Memory B cell (primary cell): ENCODE measurements at places on chromosomes 2 and 18.

- H3K27ac ChIP-seq, result no peak overlapping the region
- no peak overlapping the region for H3K4me3 ChIP-seq
- no peaks in the 10 kb centered on the region for H3K36me3 ChIP-seq
- no peaks in the 10 kb centered on the region for H3K27me3 ChIP-seq
- no peak for DNase-seq
- H3K4me1 ChIP-seq, result peaks cover 5% of the 10 kb centered on the region
Observed at GRCh38 chr2:96898641-96899412, 28.9 kb upstream of the SEMA4C start.

GRCh38 chr2:131673400-131674173 is 145.9 kb downstream of the CCDC74A start:
- peaks cover 6% of the 10 kb centered on the region for H3K27me3 ChIP-seq
- no peaks in the 10 kb centered on the region for H3K36me3 ChIP-seq
- H3K4me3 ChIP-seq, result peak overlapping the region; percentile 71
- H3K27ac ChIP-seq, result no peak overlapping the region
- no peaks in the 10 kb centered on the region for H3K4me1 ChIP-seq

DNA sequence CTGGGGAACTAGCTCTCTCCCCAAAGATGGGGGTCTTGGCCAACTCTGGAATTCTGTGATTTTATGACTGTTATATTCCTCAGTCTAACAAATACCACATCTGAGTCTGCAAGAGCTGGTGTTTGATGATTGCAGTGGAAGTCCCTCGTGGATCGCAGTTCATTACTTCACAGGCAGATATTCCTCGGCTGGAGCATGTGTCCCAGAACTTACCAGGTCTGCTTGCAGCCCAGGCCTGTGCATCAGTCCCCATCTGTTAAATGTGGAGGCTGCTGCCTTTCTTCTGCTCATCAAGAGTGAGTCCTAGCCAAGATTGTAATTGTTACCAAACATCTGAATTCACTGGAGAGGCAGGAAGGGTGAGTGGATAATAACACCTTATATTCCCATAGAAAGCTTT is 55.5 kb downstream of the PRKCE start:
- no peaks in the 10 kb centered on the region for H3K27me3 ChIP-seq
- no peak overlapping the region for H3K4me3 ChIP-seq
- no peak overlapping the region for H3K27ac ChIP-seq
- peaks cover 20% of the 10 kb centered on the region for H3K36me3 ChIP-seq

- H3K27me3 ChIP-seq, result no peaks in the 10 kb centered on the region
- DNase-seq, result no peak
Observed at GRCh38 chr2:43262951-43263350, 36.5 kb upstream of the ZFP36L2 start.

DNA sequence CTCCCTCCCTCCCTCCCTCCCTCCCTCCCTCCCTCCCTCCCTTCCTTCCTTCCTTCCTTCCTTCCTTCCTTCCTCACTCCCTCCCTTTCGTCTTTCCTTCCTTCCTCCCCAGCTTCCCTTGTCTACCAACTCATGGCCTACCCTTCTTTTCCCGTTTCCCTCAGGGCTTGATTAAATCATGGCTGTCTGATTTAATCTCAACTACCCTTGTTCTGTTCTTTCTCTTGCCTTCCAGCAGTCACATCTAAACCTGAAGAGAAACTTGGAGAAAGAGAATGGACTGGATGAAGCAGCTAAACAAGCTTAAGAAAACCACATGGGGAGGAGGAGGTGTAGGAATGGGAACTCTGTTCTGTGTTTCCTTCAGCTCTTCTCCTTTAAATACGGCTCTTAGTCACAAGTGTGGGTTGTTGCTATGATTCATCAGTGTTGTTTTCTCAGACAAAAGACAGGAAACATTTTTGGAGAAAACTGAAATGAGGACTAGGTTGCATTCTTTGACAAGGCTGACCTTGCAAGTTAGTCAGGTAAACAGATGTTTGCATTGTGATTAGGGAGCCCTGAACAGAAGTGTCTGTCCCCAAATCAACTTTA is 177.9 kb downstream of the LRRTM1 start:
- no peak overlapping the region for H3K27ac ChIP-seq
- no peaks in the 10 kb centered on the region for H3K36me3 ChIP-seq
- no peaks in the 10 kb centered on the region for H3K4me1 ChIP-seq
- no peak for DNase-seq
- H3K27me3 ChIP-seq, result peaks cover 2% of the 10 kb centered on the region

DNA sequence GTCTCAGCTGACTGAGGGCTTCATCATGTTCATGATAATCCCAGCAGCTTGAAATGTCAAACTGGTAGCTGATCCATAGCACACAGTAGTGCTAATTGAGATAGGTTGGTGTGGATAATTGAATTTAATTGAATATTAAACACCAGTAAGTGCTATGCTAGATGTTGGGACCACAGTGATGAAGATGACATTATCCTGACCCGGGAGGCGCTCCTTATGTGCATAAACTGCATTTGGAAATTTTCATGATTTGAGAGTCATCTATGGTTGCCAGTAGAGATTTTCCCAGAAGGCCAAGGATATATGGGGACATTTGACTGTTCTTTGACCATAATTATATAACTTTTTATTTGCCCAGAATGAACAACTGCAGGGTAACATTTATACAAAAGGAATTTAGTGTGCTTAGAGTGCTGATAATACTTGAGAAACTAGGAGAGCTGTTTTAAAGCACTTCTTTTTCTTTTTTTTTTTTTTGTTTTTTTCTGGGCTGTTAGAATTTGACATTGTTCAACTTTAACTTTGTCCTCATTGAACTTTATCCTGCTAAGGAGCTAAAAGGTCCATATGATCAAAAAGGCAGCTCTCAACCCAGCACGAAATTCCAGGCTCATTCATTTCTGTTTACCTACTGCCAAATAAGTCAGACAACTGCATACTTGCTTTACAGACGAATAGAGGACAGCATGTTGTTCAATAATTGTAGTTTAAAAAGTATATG is 242.8 kb downstream of the NEDD4L start:
- peaks cover 3% of the 10 kb centered on the region for H3K36me3 ChIP-seq
- H3K4me3 ChIP-seq, result no peak overlapping the region
- no peaks in the 10 kb centered on the region for H3K27me3 ChIP-seq
- H3K4me1 ChIP-seq, result peaks cover 19% of the 10 kb centered on the region
- no peak for DNase-seq

GRCh38 chr2:120766470-120767351 is 31.0 kb downstream of the GLI2 start:
- DNase-seq, result no peak
- no peak overlapping the region for H3K4me3 ChIP-seq
- peaks cover 2% of the 10 kb centered on the region for H3K27me3 ChIP-seq
- H3K27ac ChIP-seq, result no peak overlapping the region
- no peaks in the 10 kb centered on the region for H3K4me1 ChIP-seq

GRCh38 chr2:238053191-238053776 is 7.5 kb upstream of the SCLY start:
- no peaks in the 10 kb centered on the region for H3K36me3 ChIP-seq
- no peak for DNase-seq
- H3K27me3 ChIP-seq, result peaks cover 4% of the 10 kb centered on the region
- peaks cover 3% of the 10 kb centered on the region for H3K4me1 ChIP-seq
- no peak overlapping the region for H3K4me3 ChIP-seq

DNA sequence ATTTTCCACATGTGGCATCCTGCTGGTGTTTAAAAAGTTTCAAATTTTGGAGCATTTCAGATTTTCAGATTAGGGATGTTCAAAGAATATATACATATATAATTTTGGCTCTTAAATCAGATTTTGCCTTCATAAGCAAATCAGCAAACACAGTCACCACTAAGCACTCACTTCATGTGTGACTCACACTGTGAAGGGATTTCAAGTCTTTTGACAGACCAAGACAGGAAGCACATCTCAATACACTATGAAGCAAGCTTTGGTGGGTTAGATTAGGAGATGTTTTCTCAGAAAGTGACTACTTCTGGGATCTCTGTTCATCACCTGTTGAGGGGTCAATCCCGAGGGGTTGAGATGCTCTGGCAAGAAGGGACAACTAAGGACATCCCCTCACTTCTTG is 227.8 kb upstream of the RBBP8 start:
- H3K4me3 ChIP-seq, result no peak overlapping the region
- H3K36me3 ChIP-seq, result no peaks in the 10 kb centered on the region
- no peak for DNase-seq

DNA sequence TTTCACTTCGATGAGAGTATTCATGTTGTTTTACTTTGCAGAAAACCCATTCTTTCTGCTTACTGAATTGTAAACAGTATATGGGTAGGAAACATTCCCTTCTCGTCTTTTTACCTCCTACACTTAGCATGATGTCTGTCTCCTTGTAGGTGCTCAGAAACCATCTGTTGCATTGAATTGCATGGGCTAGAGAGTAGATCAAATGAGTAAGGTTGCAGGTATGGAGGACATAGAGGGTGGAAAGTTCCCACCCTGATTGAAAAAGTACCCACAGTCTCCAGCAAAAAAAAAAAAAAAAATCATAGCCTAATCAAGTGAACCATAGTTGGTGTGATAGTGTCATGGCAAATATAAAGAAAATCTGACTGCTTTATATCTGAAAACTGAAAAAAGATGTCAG is 1.7 kb downstream of the CYTIP start:
- peaks cover 37% of the 10 kb centered on the region for H3K4me1 ChIP-seq
- H3K27ac ChIP-seq, result peak overlapping the region; percentile 97
- H3K4me3 ChIP-seq, result peak overlapping the region; percentile 86
- DNase-seq, result peak; percentile 8
- H3K27me3 ChIP-seq, result no peaks in the 10 kb centered on the region
- peaks cover 17% of the 10 kb centered on the region for H3K36me3 ChIP-seq

GRCh38 chr2:126660971-126661370 is 5.0 kb downstream of the GYPC start:
- H3K4me3 ChIP-seq, result no peak overlapping the region
- no peak overlapping the region for H3K27ac ChIP-seq
- peaks cover 3% of the 10 kb centered on the region for H3K36me3 ChIP-seq

DNA sequence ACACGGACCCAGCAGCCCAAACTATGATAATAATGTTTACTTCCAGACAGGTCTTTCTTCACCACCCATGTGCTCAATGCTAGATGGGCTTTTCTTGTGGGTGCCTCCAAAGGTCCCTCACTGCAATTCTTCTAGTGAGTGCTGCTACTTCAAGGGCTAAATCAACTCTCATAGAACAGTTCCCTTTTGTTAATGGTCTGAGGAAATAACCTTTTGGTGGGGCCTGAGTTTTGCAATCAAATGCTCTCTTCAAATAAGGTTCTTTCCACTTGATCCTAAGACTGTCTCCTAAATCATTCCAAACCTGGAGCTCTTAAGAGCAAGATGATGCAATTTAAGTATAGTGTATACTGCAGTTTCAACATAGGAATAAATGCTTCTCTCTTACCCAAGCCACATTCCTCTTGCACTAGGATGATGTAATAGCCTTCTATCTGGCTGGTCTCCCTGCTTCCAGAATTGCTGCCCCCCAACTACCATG is 6.0 kb downstream of the NEMP2 start:
- no peak overlapping the region for H3K27ac ChIP-seq
- H3K36me3 ChIP-seq, result peaks cover 4% of the 10 kb centered on the region
- peaks cover 42% of the 10 kb centered on the region for H3K4me1 ChIP-seq

GRCh38 chr2:217223222-217223930 is 363.5 kb upstream of the TNP1 start:
- peaks cover 2% of the 10 kb centered on the region for H3K36me3 ChIP-seq
- no peak overlapping the region for H3K27ac ChIP-seq
- DNase-seq, result no peak
- H3K4me3 ChIP-seq, result no peak overlapping the region
- peaks cover 7% of the 10 kb centered on the region for H3K27me3 ChIP-seq

DNA sequence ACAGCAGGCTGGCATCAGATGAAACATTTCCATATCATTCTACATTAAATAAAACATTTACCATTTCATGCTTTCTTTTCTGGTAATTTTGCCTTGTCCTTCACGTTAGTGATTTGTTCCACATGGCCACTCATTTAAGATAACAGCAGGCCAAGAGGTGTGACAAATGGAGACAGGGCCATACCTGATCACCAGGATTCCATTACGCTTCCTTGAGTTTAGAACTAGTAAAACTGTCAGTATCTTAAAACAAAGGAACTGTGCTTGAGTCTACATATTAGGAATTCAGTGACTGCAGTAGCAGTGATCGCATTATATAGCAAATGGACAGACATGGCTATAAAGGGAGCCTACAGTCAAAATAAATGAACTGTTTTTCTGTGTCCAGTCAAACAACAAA is 155.1 kb upstream of the FSHR start:
- no peak for DNase-seq
- H3K4me3 ChIP-seq, result no peak overlapping the region
- no peaks in the 10 kb centered on the region for H3K4me1 ChIP-seq
- peaks cover 1% of the 10 kb centered on the region for H3K27me3 ChIP-seq
- H3K36me3 ChIP-seq, result no peaks in the 10 kb centered on the region

DNA sequence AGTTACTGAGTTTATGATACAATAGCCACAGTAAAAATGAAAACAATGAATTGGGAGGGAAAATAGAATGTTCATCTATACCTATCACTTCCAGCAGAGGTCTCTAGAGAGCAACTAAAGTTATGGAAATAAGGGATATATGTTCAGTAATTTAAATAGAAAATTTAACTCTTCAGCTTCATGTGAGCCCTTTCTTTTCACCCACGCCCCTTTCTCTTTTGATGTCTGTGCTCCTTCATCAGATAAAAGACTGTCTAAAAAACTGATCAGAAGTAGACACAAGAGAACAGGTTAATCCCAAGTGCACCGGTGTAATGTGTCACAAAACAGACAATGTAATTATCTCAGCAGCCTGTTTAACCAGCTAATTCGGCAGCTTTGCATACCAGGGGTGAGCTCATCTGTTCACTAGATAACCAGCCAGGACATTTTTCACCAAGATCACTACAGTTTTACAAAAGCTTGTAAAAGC is 238.5 kb upstream of the ERBB4 start:
- H3K27me3 ChIP-seq, result peaks cover 1% of the 10 kb centered on the region
- H3K27ac ChIP-seq, result no peak overlapping the region
- H3K4me3 ChIP-seq, result no peak overlapping the region
- H3K4me1 ChIP-seq, result no peaks in the 10 kb centered on the region
- H3K36me3 ChIP-seq, result no peaks in the 10 kb centered on the region

DNA sequence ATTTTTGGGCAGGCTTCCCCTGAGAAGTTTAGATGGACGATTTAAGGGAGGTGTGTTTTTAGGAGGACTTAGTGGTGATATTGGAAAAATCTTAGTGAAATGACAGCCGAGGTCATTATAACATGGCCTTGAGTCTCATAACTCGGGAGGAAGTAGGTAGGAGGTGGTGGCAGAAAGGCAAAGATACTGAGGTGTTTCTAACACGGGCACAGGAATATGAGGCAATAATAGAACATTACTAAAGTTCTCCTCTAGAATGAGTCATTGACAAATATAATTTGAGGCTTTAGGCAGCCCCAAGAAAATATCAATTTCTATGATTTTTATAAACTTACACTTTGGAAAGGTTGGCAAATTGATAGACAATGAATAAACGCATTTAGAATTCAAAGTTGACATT is 146.1 kb upstream of the ZEB2 start:
- no peak for DNase-seq
- no peaks in the 10 kb centered on the region for H3K36me3 ChIP-seq
- H3K27ac ChIP-seq, result no peak overlapping the region
- H3K4me3 ChIP-seq, result no peak overlapping the region

GRCh38 chr2:84427235-84428138 is 31.6 kb downstream of the SUCLG1 start:
- DNase-seq, result no peak
- peaks cover 26% of the 10 kb centered on the region for H3K36me3 ChIP-seq
- peaks cover 5% of the 10 kb centered on the region for H3K4me1 ChIP-seq
- peak overlapping the region; percentile 15 for H3K27ac ChIP-seq
- no peak overlapping the region for H3K4me3 ChIP-seq
- H3K27me3 ChIP-seq, result no peaks in the 10 kb centered on the region

- no peaks in the 10 kb centered on the region for H3K36me3 ChIP-seq
- no peak overlapping the region for H3K4me3 ChIP-seq
- DNase-seq, result no peak
- H3K4me1 ChIP-seq, result peaks cover 3% of the 10 kb centered on the region
- no peak overlapping the region for H3K27ac ChIP-seq
Observed at GRCh38 chr2:27291865-27292264, 9.6 kb downstream of the TRIM54 start.
